ENCODE measurements at places on chromosomes 5 and 9.

- no peak for DNase-seq
These were observed 56.1 kb upstream of the TAS2R1 start for GRCh38 chr5:9686216-9686615.

DNA sequence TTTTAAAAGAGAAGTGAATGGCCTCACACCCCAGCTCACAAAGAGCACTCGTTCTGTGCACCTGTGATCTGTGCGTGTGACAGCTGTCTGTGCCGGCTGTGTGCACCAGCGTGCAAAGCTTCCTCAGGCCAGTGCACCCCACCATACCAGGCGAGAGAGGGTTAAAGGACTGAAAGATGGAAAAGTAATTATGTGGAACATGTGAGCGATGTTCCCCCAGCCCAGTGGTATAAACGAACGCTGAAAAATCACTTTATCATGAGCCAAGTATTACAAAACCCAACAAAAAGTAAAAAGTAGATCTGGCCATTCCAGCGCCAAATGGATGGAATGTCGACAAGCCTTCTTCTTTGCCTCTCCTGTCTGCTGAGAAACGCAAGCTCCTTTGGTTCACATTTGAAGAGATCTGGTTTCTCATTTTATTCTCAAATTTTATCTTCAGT, 53.7 kb downstream of the IPPK start:
- DNase-seq, result no peak

DNA sequence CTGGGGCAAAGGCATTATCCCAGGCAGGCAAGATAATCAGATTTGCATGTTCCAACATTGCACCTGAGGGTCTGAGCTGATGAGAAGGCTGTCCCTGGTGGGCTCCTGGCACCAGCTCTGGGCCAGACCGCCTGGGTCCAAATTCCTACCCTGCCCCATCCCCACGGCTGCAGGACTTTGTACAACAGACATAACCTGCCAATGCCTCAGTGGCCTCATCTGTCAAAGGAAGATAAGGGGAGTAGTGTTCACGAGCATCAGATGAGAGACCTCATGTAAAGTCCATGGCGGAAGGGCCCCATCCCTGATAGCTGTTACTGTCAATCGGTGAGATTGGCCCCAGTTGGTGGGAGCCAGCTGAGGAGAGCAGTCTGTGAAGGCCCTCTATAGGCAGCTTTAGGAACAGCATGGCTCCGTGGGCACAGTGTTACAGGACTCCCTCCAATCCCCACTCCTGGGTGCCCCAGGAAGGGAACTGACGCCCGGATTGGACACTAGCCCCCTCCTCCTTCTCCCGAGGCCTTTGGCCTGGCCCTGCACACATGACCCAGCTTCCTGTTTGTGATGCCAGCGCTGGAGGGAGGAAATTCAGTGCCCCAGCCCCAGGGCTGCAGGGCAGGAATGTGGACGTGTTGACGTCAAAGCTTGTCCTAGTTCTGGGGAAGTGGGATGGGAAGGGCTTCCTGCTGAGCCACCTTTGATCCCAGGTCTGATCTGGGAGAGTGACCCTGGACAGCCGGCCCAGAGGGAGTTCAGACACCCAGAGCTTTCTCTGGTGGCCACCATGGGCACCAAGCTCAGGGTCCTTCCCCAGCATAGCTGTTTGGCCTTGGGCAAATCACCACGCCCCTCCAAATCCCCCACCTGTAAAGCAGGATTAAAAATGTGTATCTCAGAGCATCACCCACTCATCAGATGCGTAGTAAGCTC, 56.2 kb downstream of the DUSP1 start:
- DNase-seq, result peak; percentile 67

DNA sequence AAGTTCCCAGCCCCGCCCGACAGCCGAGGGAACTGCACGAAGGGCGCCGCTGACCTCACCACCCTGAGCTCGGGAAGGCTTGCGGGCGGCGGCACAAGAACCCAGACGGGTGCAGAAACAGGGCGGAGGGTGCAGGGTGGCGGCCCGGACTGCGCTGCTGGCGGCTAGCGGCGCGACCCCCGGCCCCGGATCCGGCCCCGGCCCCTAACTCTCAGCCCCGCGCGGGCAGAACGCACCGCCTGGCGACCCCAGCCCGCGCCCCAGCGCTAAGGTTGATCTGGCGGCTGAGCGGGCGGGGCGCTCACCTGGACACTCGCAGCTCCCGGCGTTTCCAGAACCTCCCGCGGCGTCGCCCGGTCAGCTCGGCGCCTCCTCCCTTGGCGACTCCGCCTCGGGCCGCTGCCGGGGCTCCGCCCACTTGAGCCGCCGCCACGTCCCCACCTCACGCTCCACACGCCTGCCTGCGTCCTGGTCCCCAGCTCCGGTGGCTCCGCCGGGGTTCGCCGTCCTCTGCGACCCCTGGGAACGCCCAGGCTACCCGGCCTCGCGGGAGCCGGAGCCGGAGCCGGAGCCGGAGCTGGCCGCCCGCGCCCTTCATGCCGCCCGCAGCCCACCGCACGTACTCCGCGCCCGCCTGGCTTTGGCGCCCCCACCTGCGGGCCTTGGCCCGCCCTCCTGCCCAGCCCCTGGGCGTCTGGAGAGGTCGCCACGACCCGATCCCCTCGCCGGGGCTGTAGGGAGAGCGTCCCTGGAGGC, at the start of gene P4HA2:
P4HA2 (minus strand) TSS at position 369 of the 756 bp plus-strand sequence. CDS start 9,227 bp downstream, outside the sequence.
- no peak for DNase-seq

GRCh38 chr5:164346785-164347630, 841.6 kb downstream of the MAT2B start:
- no peak for DNase-seq

- no peak for DNase-seq
These were observed 50.6 kb upstream of the KLF4 start for GRCh38 chr9:107540164-107540561.

GRCh38 chr9:134399435-134400056, 73.3 kb downstream of the RXRA start:
- DNase-seq, result peak; percentile 30

DNA sequence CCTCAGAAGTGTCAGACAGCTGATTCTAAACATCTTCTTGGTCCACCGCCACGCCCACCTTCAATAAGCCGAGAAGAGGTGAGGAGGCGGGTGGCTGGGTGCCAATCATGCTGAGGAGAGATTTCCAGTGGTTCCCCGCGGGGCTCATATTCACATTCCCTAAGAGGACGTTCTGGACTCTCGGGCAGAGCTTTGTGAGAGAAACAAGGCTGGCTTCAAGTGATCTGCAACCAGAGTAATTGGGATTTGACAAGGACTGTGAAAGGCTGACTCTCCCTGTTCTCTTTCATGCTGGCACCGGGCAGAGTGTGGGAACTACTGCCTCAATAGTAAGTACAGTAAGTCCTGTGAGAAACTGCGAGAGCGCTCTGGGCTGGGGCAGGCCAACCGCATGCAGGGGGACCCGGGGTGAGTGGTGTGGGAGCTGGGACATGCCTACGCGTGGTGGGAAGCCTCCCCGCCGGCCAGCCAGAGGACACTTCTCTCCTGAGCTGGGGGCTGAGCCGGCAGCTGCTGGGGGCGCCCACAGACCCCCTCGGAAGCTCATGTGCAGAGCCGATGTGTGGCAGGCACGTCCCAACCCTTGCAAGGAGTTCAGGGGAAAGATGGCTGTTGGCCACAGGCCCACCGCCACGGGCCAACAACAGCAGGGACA, 110.9 kb downstream of the LIFR start:
- no peak for DNase-seq

Data from DND-41 (cell line).